ENCODE measurements at places on chromosomes 2 and 18.
A peak's percentile ranks its signal among the peaks of the same experiment; 100 is the strongest.

GRCh38 chr18:40056079-40056692 is 1898.8 kb upstream of the PIK3C3 start:
- peak; percentile 18 for DNase-seq

- peak; percentile 53 for DNase-seq
These were observed 132.1 kb upstream of the HAAO start for GRCh38 chr2:42924418-42924886.

DNA sequence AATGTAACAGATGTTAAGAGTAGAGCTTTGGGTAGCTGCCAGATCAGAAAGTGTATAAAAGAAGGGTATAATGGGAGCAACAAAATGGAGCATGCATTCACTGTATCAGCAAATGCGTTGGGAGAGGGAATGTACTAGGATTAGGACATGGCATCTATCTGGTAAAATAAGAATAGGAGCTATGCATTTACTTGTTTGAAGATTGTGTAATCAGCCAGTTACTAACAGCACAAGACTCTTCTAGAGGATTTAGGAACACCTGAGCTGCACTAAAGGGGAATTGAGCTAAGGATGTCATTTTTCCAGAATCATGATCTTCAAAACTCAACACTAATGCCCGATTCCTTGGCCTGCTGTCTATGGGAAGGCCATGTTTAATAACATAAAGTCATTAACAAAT is 394.2 kb upstream of the TNP1 start:
- no peak for DNase-seq

- no peak for DNase-seq
These were observed 68.3 kb downstream of the RIF1 start for GRCh38 chr2:151478011-151478410.

- DNase-seq: no peak
These were observed 45.2 kb upstream of the SMAD2 start for GRCh38 chr18:47975701-47976100.

DNA sequence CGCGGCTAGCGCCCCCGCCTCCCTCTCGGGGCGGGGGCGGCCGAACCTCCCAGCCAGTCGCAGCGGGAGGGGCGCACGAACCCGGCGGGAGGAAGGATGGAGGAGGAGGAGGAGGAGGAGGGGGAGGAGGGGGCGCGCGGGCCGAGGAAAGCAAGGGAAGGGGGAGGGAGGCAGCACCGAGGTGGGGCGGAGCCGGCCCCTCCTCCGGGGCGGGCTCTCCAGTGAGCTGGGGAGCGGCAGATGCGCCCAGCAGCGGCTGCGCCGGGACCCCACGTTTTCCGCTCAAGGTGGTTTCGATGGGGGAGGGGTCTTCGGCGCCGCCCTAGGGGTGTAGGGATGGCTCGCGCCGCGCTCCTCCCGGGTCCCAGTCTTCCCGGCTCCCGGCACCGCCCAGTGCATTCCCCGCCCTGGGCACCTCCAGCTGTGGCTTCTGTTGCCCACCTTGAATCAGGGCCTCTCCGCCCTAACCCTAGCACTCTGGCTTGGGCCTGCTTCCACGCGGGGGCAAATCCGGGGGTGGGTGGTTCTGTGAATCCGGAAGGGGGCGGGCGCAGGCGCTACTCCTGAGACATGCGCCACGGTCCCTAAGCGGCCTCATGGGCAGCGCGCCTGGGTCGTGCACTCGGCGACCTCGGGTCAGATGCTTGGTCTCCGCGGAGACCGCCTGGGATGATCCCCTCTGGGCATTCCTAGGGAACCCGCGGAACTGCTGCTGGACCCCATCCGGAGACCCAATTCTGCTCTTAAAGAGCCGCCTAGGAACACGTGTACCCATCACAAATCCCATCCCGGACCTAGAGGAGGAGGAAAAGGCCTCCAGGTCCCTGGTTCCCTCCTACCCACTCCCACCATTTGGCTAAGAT is at the start of gene FBXO41:
Gene FBXO41, minus strand, starts transcription at position 183 of the 863 bp plus-strand sequence. CDS start 14,848 bp downstream, outside the sequence.
- DNase-seq: no peak

- DNase-seq: peak; percentile 23
These were observed 1.8 kb downstream of the REL start for GRCh38 chr2:60882971-60883753.

DNA sequence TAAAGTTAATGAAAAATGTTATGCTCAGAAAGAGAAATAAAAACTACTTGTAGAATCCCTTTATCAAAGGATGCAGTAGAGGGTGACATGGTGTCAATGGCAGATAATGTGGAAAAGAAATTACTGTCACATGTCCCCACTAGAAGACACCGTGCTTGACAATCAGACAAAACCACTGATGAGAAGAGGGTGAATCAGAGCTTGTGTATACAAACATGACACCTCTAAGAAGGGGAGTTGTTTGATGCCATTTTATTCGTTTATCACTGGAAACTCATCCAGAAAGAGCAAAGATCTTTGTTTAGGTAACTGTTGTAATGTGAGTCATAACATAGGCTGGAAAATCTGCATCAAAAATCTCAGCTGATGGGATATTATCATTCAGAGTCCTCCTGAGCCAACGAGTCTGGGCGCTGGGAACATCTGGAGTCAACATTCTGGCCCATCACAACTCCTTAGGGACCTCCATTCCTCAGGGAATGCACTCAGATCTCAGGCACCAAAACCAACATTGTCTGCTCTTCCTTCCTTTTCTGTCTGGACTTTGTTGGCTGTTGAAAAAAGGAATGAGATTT is 49.5 kb upstream of the RAB12 start:
- no peak for DNase-seq

DNA sequence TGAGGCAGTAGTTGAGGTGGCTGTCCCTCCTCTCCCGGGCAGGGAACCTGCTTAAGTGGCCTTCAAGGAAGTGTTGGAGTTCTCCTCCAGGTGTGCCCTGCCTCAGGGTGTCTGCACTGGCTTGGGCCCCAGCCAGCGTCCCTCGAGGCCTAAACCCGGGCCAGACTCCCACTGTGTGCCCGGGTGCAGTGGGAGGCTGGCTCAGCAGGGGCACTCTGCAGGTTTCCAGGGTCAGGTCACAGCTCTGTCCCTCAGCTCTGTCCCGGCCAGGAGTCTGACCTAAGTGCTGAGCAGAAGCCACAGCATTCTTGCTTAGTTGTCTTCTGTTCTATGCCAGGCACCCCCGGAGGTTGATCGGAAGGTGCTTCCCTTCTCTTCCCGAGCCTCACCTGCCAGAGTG is 69.0 kb upstream of the OTOS start:
- DNase-seq: no peak

DNA sequence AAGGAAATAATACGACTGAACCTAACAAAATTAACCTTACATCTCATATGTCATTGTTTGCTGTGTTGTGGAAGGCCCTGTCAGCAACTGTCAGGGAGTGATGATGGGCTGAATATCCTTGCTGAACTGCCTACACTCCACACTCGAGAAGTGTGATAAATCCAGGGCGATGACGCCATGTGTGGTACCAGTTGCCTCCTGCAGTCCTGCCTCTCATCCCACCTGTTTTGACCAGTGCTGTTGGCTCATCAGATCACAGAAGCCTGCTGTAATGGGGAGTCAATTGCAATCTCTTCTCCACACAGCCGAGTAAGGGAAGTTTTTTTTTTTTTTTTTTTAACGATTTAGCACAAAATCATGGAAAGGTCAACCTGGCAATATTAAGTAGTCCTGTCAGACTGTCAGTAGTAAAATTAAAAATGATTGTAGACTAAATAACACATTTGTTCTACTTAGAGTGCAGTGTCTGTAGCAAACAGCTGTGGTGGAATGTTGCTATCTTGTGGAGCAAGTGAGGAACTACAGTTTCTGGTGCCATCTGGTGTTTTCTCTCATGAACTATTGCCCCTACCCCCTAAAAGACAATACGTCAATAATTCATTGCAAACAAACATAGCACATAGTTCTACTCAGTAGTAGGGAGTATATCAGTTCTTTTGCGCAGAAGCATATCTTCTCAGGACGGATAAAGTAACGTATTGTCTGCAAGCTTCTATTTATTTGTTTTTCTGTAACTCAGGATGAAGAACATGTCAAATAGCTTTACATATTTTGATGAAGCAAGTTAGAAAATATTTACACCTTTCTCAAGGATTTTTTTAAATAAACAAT is 347.6 kb downstream of the CTNNA2 start:
- DNase-seq: no peak

DNA sequence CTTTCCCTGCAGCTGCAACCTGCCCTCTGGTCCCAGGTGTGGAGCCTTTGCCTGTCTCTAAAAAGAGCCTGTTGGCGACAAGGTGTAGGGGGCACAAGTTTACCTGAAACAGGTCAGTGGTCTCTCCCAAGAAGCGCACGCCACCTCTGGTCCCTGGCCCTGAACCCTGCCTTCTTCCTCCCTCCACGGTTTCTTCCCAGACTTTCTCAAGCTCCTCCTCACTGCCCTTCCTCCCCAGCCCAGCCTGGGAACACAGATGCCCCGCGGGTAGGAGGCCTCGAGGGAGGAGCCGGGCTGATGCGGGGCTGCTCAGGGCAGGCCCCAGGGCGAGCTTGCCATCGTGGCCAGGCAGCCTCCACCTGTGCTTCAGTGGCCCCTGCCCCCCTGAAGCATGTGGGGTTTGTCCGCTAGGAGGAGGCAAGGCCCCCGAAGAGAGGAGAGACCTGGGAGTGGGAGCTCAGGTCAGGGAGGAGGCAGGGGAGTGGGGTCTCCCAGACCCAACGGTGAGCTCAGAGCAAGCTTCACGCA is 89.5 kb downstream of the SMAD7 start:
- DNase-seq: no peak

GRCh38 chr2:24515335-24515734 is 24.3 kb downstream of the NCOA1 start:
- DNase-seq: no peak

- no peak for DNase-seq
These were observed 97.2 kb downstream of the PLEKHM3 start for GRCh38 chr2:207928079-207928478.

DNA sequence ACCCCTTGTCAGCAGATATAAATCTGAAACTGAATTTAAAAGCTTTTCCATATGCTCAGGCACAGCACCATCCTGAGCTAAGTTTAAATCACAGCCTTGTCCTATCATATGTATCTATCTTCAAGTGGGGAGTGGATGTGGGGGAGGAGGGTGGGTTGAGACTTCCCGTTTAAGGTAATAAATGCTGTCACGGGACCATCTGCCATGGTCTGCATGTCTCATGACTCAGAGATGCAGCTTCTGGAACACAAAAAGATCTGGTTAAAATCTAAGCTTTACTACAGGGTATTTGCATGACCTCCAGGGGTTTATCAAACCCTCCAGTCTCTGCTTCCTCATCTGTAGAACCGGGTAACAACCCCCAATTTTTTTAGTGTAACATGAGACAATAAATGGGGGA is 377.7 kb upstream of the ST6GAL2 start:
- no peak for DNase-seq

DNA sequence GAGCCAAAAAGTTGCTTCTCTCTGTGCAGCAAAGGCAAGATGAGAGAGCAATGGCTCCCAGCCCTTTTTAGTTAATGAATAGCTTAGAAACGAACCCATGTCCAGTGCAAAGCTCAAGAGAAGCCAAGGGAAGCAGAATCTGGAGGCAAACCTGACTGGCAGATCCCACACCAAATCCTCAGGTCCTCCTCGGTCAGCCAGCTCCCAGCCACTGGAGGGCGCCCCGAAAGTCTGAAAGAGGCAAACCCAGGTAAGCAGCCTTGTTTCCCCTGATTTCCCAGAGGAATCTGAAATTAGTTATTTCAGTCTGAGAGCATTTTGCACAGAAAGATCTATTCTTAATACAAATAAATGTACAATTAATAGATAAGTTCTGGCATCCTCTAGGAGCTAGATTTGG is 71.3 kb upstream of the PID1 start:
- no peak for DNase-seq

- no peak for DNase-seq
These were observed 72.1 kb upstream of the SULT1C3 start for GRCh38 chr2:108167699-108168098.

GRCh38 chr2:76851000-76851399 is 671.2 kb downstream of the LRRTM4 start:
- DNase-seq: no peak

- no peak for DNase-seq
These were observed 1258.3 kb upstream of the GYPC start for GRCh38 chr2:125397535-125398251.

DNA sequence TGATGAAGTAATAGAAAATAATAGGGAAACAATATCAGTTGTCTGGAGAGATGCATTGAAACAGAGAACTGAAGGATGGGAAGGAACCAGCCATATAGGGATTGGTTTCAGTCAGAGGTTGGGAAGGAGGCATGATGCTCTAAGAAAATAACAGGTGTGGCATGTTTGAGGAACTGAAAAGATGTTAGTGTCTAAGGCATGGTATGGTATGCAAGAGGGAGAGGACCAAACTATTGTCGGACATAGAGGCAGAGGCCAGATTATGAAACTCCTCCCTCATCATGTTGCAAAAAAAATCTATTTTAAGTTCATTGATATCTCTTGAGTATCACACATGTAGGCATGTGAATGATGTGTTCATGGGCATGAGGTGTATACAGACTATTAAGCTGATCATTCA is 48.9 kb upstream of the EMILIN2 start:
- no peak for DNase-seq

- DNase-seq: no peak
These were observed 17.1 kb upstream of the SNED1 start for GRCh38 chr2:240981280-240981679.

DNA sequence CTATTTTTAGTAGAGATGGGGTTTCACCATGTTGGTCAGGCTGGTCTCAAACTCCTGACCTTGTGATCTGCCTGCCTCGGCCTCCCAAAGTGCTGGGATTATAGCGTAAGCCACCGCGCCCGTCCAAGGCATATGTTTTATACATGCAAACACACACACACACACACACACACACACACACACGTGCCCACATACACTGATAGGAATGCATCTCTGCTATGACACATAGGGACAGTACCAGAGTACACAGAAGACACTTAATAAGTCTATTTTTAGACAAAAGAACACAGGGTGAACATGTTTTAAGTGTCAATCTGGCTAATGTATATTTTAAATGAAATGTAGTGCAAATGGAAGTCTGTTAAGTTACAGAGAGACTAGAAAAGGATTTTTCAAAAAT is 10.7 kb upstream of the RNF103 start:
- no peak for DNase-seq

DNA sequence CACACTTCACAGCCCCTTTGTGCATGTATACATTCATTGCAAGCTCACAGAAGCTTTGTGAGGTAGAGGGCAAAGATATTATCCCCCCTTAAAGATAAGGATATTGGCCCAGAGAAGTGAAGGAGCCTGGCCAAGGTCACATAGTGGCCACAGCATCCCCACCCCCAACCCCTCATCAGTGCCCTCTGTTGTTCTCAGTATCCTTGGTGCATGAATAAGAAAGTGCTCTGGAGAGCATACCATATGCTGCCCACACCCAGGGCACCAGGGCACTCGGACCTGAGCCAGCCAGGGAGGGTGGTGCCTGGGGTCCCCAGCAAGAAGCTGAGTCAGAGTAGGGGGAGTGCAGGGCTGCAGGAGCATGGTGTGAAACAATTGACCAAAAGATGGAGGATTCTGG is 3.3 kb downstream of the DYSF start:
- DNase-seq: no peak

DNA sequence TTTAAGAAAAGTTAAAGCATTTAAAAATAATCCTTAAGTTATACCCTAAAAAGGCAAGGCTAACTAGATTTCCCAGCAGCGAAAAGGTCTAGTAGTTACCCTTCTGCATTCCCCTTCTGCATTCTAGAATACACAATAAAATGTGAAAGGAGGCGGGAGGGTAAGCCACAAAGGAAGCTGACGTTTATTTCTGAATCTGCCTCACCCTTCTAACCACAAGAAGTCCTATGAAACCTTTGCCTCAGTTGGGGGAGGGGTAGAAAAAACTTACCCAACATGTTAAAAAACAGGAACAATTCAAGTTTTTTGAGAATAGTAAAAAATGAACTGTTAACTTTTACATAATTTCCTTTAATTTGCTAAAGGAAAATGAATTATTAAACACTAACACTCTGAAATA is 11.3 kb downstream of the STK17B start:
- DNase-seq: peak; percentile 29

GRCh38 chr18:68660354-68661183 is 54.3 kb downstream of the TMX3 start:
- DNase-seq: no peak

All from right hindlimb (tissue), 1 donor.